ENCODE measurements at places on chromosomes 13 and 19.
A peak's percentile ranks its signal among the peaks of the same experiment; 100 is the strongest.

GRCh38 chr19:47518139-47518538 lies 3.3 kb upstream of the NAPA start:
- DNase-seq = no peak
- no peaks in the 10 kb centered on the region for H3K27me3 ChIP-seq
- no peak overlapping the region for H3K27ac ChIP-seq
- H3K4me3 ChIP-seq = no peak overlapping the region
- H3K4me1 ChIP-seq = peaks cover 9% of the 10 kb centered on the region

GRCh38 chr19:58059671-58060078 lies 593 bp downstream of the ZNF135 start:
- peak; percentile 68 for DNase-seq
- H3K4me1 ChIP-seq = peaks cover 12% of the 10 kb centered on the region
- H3K27ac ChIP-seq = peak overlapping the region; percentile 69
- peak overlapping the region; percentile 66 for H3K4me3 ChIP-seq
- no peaks in the 10 kb centered on the region for H3K27me3 ChIP-seq
- H3K36me3 ChIP-seq = peaks cover 2% of the 10 kb centered on the region

GRCh38 chr19:584240-585001 lies 5.3 kb upstream of the HCN2 start:
- H3K27me3 ChIP-seq = peaks cover 12% of the 10 kb centered on the region
- H3K4me3 ChIP-seq = no peak overlapping the region
- peaks cover 5% of the 10 kb centered on the region for H3K4me1 ChIP-seq
- DNase-seq = peak; percentile 81
- H3K27ac ChIP-seq = no peak overlapping the region
- no peaks in the 10 kb centered on the region for H3K36me3 ChIP-seq

- H3K36me3 ChIP-seq = no peaks in the 10 kb centered on the region
- no peak overlapping the region for H3K27ac ChIP-seq
- H3K27me3 ChIP-seq = peaks cover 44% of the 10 kb centered on the region
Measured at GRCh38 chr13:33182729-33183128, 102.8 kb downstream of the STARD13 start.

- DNase-seq = no peak
- no peaks in the 10 kb centered on the region for H3K4me1 ChIP-seq
- H3K27me3 ChIP-seq = no peaks in the 10 kb centered on the region
- no peak overlapping the region for H3K4me3 ChIP-seq
- H3K27ac ChIP-seq = no peak overlapping the region
Measured at GRCh38 chr13:51494156-51494555, 41.3 kb upstream of the INTS6 start.

DNA sequence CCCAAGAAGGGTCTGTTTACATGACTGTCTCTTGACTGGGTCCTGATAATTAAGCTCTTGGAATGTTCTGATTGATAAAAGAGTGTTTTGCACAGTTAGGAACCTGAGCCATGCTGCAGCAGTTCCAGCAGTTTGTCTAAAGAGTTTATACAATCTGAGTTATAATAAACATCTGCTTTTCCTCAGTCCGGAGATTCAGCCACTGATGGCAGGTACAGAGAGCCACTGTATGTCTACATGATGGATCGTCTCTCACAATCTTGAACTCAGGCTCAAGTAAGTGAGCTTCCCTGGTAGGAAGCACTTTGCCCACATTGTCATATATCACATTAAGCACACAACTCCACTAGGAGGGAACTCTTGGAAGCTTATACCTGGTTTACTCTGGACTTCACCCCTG lies 84.3 kb downstream of the UGGT2 start:
- no peak overlapping the region for H3K4me3 ChIP-seq
- H3K4me1 ChIP-seq = no peaks in the 10 kb centered on the region
- peaks cover 3% of the 10 kb centered on the region for H3K36me3 ChIP-seq
- no peak for DNase-seq

- no peaks in the 10 kb centered on the region for H3K4me1 ChIP-seq
- H3K4me3 ChIP-seq = no peak overlapping the region
- no peaks in the 10 kb centered on the region for H3K27me3 ChIP-seq
- DNase-seq = no peak
- H3K36me3 ChIP-seq = no peaks in the 10 kb centered on the region
Measured at GRCh38 chr13:48741377-48741776, 87.6 kb downstream of the CYSLTR2 start.

DNA sequence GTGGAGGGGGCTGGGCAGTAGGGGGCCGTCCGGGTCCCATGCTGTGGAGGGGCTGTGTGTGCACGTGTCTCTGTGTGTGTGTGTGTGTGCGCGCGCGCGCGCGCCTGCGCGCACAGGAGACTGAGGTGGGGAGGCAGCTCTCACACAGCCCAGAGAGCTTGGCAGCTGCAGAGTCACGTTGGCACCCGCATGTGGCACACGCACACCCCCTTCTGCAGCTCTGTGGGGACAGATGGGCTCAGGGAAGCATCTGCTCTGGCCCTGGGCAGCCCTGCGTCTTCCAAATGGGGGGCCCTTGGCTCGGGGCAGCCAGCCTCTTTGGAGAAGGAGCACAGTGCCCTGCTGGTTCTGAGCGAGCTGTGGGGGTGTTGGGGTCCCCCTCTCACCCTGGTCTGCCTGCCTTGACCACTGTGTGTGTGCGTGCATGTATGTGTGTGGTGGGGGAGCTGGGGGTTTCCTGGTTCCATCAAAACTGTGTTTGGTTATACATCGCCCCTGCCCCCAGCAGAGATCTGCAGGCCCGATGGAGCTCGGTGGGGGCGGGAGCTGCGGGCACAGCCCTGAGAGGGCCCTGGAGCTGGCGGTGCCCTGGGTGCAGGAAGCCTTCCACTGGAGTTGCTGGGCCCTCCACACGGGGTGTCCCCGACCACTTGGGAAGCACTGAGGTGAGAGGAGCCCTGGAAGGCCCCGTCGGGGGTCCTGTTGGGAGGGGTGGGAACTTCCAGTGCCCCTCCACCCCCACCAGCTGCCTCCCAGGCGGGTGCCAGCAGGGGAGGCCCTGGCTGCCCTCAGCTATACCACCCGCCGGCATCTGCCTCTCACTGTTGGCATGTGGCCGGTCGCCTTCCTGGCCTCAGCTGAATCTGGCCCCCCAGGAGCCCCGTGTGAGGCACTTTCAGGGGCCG lies 67.1 kb downstream of the KDM4B start:
- no peak overlapping the region for H3K4me3 ChIP-seq
- DNase-seq = no peak
- no peak overlapping the region for H3K27ac ChIP-seq
- no peaks in the 10 kb centered on the region for H3K36me3 ChIP-seq
- no peaks in the 10 kb centered on the region for H3K4me1 ChIP-seq
- H3K27me3 ChIP-seq = no peaks in the 10 kb centered on the region

DNA sequence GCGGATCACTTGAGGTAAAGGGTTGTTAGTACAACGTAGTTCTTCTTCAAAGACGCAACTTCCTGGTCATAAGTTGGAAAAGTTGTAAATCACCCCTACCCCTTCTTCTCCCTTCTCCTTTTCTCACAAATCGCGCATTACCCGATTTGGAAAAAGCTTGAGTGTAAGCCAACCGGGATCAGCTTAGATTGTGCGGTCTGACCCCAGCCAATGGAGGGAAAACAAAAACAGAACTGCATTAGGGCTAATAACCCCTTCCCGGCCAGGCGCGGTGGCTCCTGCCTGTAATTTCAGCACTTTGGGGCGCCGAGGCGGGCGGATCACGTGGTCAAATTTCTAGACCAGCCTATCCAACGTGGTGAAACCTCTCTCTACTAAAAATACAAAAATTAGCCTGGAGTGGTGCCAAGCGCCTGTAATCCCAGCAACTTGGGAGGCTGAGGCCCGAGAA lies 806 bp downstream of the ZNF90 start:
- H3K27me3 ChIP-seq = no peaks in the 10 kb centered on the region
- peak overlapping the region; percentile 89 for H3K27ac ChIP-seq
- 0 out of 2 replicates have a peak, but pooled peaks cover 10% of the 10 kb centered on the region for H3K36me3 ChIP-seq
- peak overlapping the region; percentile 92 for H3K4me3 ChIP-seq
- peaks cover 38% of the 10 kb centered on the region for H3K4me1 ChIP-seq
- DNase-seq = peak; percentile 55

GRCh38 chr13:55029280-55029679 lies 2000.7 kb downstream of the OLFM4 start:
- H3K27me3 ChIP-seq = no peaks in the 10 kb centered on the region
- H3K36me3 ChIP-seq = peaks cover 9% of the 10 kb centered on the region
- H3K4me1 ChIP-seq = no peaks in the 10 kb centered on the region
- no peak overlapping the region for H3K4me3 ChIP-seq

GRCh38 chr13:73603646-73604045 lies 530.6 kb downstream of the KLF12 start:
- H3K36me3 ChIP-seq = no peaks in the 10 kb centered on the region
- no peaks in the 10 kb centered on the region for H3K4me1 ChIP-seq
- no peak overlapping the region for H3K4me3 ChIP-seq
- H3K27ac ChIP-seq = no peak overlapping the region

- H3K27ac ChIP-seq = no peak overlapping the region
- H3K27me3 ChIP-seq = no peaks in the 10 kb centered on the region
- no peak for DNase-seq
- H3K36me3 ChIP-seq = no peaks in the 10 kb centered on the region
- peaks cover 6% of the 10 kb centered on the region for H3K4me1 ChIP-seq
Measured at GRCh38 chr13:50518781-50519201, 324.7 kb downstream of the DLEU7 start.

DNA sequence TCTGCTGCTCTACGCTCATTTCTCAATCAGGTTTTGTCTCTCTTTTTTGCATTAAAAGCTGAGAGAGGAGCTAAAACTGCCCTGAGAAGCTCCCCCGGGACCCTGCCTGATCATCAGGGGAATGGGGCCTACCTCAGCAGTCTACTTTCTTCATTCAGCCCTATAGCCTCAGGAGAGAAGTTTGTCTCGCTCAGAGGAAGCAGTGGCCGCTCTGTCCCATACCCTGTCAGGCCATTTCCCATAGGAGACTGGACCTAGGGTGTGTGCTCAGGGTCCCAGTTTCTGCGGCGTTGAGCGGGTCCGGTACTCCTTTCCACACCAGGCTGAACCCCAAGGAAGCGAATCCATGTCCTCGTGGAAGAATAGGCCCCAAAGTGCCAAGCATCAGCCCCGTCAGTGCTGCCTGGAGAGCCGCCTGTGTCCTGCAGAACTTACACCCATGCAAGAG lies 21.7 kb downstream of the UBE2L5 start:
- H3K36me3 ChIP-seq = no peaks in the 10 kb centered on the region
- peaks cover 16% of the 10 kb centered on the region for H3K4me1 ChIP-seq
- DNase-seq = no peak
- H3K27me3 ChIP-seq = no peaks in the 10 kb centered on the region
- H3K27ac ChIP-seq = no peak overlapping the region

DNA sequence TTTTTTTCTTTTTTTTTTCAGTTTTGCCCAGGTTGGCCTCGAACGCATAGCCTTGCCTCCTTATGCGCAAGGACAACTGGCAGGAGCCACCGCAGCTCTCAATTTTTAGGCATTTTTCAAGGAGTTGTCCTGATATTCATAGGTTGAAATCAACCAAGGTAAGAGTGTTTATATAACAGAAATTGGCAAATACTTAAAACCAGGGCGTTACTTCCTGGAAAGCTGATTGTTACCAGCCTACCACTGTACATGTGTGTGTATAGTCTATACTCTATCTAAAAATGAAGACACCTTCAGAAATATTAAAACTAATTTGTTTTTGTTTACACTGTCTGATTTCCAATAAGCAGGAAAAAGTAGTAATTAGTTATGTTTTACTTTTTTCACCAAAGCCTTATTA lies 39.2 kb downstream of the GPC6 start:
- no peak overlapping the region for H3K4me3 ChIP-seq
- H3K27ac ChIP-seq = no peak overlapping the region
- H3K36me3 ChIP-seq = no peaks in the 10 kb centered on the region
- H3K27me3 ChIP-seq = no peaks in the 10 kb centered on the region

DNA sequence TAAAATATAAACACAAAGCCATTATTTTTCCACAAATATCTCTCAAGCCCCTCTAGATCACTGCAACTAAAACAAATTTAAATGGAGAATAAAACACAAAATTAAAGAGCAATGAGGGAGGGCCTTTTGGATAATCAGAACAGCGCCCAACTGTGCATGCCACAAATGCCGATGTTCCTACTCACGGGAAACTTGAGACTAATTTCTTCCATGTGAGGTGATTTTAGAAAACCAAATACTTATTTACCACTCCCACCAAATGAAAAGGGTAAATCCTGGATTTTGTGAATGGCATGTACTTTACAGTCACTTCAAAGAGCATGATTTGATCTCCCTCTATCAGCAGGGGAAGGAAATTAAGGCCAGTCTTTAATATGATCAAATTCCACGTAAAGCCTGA lies 74.8 kb downstream of the SLC7A1 start:
- H3K4me1 ChIP-seq = no peaks in the 10 kb centered on the region
- H3K4me3 ChIP-seq = no peak overlapping the region
- H3K36me3 ChIP-seq = peaks cover 43% of the 10 kb centered on the region
- H3K27me3 ChIP-seq = no peaks in the 10 kb centered on the region
- DNase-seq = no peak

- H3K36me3 ChIP-seq = no peaks in the 10 kb centered on the region
- H3K4me1 ChIP-seq = no peaks in the 10 kb centered on the region
- 0 out of 2 replicates have a peak overlapping the region, but pooled peaks have one; percentile 39 for H3K27ac ChIP-seq
- DNase-seq = no peak
Measured at GRCh38 chr13:99352351-99353245, 45.4 kb upstream of the GPR183 start.

DNA sequence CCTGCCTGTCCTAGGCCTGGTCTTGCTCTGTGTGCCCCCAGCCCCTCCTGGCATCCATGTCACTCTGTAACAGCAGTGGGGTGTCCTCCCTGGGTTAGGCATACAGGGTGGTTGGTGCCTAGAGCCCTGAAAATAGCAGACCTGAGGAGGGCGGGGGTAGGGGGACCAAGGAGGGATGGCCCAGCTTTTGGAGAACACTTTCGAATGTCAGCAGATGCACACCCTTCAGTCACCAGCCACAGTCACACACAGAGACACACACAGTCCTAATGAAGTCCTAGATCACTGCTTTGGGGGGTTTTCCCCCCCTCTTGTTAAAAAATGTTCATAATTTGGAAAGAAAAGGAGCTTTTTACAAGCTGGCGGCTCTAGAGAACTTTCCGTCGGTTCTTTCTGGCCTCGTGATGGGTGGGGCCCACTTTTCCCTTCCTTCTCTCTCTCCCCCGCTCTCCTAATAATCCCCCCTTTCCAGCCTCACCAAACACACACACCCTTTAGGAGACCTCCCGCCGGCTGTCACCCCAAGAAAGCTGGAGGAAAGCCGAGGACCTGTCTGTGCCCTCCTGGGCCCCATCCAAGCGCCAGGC lies 47.9 kb downstream of the LYL1 start:
- peak overlapping the region; percentile 61 for H3K4me3 ChIP-seq
- H3K36me3 ChIP-seq = no peaks in the 10 kb centered on the region
- H3K27me3 ChIP-seq = peaks cover 100% of the 10 kb centered on the region
- H3K4me1 ChIP-seq = peaks cover 69% of the 10 kb centered on the region
- no peak overlapping the region for H3K27ac ChIP-seq
- DNase-seq = no peak

- H3K4me3 ChIP-seq = no peak overlapping the region
- no peak overlapping the region for H3K27ac ChIP-seq
- no peak for DNase-seq
Measured at GRCh38 chr13:74623761-74624160, 489.6 kb upstream of the KLF12 start.
